ENCODE measurements at places on chromosomes 7 and 10.

DNA sequence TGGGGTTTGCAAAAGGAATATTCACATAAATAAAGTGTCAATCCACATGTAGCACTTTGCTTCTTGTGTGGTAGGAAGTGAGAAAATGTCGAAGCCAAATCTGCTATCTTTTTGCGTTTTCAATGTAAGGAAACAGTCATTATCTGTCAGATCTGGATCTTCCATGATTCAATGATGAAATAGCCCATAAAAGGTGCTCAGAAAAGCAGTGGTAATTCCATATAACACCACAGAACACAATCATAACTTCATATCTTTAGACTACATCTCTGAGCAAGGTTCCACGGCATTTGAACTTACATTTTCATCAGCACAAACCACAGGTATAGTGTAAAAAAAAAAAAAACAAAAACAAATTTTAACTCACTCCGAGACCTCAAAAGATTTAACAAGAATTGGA lies 39.9 kb upstream of the EGR2 start:
- DNase-seq: no peak

GRCh38 chr7:101367676-101368075 lies 5.0 kb downstream of the COL26A1 start:
- no peak for DNase-seq

DNA sequence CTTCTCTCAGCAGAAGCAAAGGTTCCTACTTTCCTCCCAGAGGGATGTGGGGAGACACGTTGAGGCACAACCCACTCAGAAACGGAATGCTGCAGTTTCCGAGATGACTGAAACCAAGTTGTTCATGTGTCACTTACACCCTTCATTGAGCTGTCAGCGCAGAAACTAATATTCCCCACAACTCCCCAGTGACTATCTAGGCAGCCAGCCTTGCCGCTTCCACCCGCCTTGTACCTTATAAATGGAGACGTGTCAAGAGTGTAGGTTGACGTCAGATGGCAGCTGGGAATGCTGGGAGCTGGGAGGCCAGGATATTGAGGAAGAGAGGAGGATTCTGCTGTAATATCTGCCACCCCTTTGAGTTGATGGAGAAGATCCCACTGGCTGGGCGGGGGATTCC lies 15.1 kb downstream of the GPR26 start:
- no peak for DNase-seq

- no peak for DNase-seq
Measured at GRCh38 chr7:94449151-94449725, 54.5 kb downstream of the COL1A2 start.

DNA sequence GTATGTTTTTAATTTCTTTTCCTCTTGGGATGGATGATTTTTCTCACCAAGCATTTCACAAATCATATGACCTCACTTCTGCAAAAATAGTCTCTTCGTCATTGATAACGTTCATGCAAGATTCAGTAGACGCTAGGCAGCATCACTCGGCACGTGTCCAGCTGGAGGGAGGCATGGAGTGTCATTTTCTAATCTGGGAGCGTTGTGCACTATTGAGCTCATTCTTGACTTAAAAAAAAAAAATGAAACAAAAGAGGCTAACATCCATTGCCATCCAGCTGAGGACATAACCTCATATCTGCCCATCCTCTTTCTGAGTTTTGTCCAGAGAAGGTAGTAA lies 56.2 kb downstream of the COL17A1 start:
- no peak for DNase-seq

DNA sequence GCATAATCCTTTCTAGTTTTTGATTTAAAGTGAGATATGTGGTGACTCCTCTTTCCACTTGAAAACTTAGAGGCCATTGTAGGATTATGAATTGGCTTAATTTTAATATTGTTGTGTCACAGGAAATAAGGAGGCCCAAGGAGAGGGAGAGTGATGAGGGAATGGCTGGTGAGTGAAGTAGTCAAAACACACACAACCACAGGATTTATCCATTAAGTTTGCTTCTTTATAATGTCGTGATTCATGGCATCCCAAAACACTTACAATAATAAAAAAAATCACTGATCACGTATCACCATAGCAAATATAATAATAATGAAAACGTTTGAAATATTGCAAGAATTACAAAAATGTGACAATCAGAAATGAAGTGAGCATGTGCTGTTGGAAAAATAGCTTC lies 1215.5 kb upstream of the LRRTM3 start:
- no peak for DNase-seq

GRCh38 chr10:58352956-58353610 lies 18.3 kb downstream of the UBE2D1 start:
- no peak for DNase-seq

GRCh38 chr10:103605359-103606096 lies 112.0 kb downstream of the NEURL1 start:
- DNase-seq: no peak

DNA sequence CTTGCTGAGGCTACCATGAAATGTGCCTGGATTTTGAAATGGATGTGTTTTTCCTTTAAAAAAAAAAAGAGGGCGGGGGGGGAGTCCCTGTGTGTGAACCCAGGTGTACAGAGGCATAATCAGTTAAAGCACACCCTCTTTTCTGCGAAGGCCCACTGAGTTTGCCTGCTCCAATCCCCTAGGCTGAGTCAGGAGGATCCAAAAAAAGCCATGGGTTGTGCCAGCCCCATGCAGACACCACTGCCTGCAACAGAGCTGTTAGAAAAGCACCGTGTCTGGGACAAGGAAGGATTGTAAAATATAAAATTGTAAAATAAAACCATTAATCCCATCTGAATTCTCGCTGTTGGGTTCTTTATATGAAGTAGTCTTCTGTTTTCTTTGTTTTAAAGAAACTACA lies 217.9 kb downstream of the ADAM12 start:
- DNase-seq: no peak

DNA sequence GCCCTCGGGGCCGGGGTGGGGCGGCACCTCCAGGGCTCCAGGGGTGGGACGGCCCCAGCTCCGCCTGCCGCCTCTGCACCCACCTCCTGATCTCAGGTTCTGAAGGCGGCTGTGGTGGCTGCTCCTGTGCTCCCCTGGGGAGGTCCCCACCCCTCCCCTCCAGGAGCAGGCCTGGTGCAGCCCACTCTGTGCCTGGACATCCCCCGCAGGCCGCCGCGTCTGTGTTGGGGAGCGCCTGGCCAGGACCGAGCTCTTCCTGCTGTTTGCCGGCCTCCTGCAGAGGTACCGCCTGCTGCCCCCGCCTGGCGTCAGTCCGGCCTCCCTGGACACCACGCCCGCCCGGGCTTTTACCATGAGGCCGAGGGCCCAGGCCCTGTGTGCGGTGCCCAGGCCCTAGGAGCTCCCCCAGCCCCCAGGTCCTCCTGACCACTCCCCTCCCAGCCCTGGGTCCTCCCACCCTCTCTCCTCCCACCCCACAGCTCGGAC lies 5.5 kb downstream of the CYP2W1 start:
- no peak for DNase-seq

DNA sequence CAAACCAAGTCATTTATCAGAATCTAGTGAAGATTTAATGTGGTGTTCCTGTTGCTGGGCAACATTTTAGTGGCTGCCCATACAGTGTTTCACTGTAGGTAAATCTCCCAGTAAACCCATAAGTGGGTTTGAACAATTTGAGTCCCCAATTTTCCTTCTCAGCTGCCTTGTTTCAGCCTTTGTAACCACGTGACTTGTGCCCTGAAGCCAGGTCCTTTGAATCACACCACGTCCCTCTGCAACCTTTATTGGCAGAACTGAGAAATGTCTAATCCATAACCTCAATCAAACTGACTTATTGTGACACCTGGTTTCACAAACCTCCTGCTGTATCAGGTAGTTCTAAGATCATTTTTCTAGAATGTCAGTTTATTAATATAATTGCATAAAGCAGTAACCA lies 30.1 kb downstream of the SND1 start:
- DNase-seq: no peak

DNA sequence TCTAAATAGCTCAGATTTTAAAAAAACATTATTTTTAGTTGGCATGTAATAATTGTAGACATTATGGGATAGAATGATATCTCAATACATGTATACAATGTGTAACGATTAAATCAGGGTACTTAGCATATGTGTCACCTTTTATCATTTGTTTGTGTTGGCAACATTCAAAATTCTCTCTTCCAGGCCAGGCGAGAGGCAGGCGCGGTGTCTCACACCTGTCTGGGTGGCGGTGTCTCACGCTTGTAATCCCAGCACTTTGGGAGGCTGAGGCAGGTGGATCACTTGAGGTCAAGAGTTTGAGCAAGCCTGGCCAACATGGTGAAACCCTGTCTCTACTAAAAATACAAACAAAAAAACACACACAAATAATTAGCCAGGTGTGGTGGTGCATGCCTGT lies 151.7 kb downstream of the RTKN2 start:
- no peak for DNase-seq

- DNase-seq: no peak
Measured at GRCh38 chr7:25311346-25311745, 83.1 kb upstream of the NPVF start.

DNA sequence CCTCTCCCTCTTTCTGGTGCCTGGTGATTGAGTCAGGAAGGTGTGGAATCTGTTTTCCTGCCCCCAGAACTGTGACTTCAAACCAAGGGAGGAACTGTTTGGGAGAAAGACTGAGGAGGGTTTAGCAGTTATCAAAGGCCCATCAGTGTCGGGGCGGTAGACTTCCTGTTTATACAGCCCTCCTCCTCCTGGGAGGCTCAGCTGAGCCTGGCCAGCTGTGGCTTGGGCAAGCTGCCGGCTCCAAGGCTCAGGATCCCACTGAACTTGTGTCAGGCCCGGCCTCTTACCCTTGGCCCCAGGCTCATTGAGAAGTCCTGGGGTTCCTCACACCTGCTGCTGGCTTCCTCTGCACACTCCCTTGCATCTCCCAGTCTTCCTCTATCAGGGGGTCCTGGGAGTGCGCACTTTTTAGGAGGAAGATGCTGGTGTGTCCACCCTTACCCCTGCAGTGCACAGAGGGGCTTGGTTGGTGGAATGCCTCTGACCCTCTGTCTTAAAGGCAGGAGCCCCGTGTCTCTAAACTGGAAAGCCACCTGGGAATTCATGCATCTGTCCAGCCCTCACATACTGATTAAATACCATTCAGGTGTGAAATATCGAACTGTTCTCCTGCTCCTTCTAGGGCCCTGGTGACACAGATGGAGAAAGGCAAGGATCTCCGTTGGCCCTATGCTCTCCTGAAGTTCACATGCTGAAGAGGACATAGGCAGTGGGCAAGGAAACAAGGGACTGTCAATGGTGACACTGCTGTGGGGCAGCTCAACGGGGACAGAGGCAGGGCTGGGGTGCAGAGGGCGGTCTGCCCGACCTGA lies 32.4 kb downstream of the CXCL12 start:
- DNase-seq: no peak

GRCh38 chr7:45192621-45193041 lies 35.0 kb downstream of the RAMP3 start:
- no peak for DNase-seq

DNA sequence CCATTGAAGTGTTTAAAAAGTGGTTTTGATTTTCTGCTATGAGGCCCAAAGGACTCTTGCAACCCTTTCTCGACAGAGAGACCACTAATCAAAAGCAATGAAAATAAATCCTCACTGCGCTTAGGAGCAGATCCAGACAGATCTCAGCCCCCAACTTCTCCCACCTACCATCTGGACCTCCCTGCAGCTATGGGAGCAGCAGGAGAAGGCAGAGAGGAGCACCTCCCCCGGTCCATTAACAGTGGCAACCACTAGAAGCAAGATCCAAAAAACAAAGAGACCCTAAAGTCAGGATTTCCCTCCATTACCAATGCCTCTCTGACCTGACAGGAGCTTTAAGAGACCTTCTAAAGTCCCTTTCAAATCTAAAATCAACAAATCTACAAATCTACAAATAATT lies 99.0 kb upstream of the LSM8 start:
- DNase-seq: no peak

GRCh38 chr7:37212051-37212450 lies 236.6 kb downstream of the ELMO1 start:
- no peak for DNase-seq

DNA sequence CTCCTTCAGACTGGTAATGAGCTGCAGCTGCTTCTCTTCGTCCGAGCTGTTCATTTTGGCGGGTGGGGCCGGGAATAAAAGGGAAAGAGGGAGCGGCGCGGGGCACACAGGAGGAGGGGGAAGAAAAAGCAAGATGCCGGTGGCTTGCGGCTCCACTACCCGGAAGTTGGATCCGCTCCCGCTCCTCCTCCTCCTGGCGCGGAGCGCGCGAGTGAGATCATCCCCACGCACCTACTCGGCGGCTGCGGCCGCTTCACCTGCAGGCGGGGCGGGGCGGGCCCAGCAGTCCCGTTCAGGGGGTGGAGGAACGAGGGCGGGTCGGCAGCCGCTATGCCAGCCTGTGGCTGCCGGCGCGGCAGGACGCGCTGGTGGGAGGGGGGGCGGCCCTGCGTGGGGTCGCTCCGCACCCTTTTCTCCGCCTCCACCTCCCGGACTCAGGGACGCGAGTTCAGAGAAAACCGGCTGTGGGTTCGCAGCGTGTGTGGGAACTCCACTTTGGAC lies at the start of gene SHTN1:
Gene SHTN1, minus strand, starts transcription at position 162 of the 501 bp plus-strand sequence. Its CDS starts 108 bp downstream, at position 54.
- no peak for DNase-seq

DNA sequence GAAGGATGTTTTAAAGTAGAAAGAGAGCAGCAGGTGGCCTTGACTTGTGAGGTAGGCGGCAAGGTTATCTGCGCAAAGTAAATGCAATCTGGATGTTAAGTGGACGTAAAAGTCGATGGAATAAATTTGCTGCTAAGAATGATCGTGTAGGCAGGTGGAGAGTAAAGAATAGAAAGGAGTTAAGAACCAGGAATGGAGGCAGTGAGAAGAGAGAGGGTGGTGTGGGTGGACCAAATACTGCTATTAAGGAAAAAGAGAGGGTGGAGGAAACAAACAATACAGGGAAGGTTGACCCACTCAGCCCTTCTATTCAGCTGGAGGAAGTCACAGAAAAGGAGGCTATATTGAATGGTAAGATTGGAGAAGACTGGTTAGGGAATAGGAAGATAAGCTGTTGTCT lies 1.9 kb upstream of the CUL1 start:
- DNase-seq: no peak

DNA sequence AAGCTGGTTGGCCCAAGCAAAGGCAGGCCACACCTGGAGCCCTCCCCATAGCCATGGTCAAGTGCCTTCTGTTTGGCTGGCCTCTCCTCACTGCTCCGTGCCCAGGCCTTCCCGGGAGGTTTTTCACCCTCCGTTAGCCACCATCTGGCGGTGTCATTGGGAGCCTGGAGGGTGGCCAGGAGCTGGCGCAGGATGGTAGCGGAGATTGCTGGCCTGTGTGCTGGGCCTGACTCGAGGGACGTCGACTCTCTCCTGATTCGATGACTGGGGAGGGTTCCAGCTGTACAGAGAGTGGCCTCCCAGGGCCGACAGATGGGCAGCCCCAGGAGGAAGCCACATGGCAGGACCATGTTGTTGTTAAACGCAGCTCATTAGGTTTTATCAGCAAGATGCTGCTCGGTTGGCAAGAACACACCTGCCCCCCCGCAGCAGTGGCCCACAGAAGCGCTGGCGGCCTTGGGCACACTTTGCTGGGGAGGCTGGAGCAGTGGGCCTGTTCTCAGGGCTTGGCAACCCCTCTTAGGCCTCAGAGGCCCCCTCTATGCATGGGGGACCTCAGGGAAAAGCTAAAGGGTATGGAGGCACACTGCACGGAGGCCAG lies 64.0 kb upstream of the CACUL1 start:
- DNase-seq: no peak

- DNase-seq: no peak
Measured at GRCh38 chr7:81298951-81299666, 380.3 kb upstream of the SEMA3C start.
